CD8-positive, alpha-beta memory T cell (primary cell): ENCODE measurements at places on chromosomes 2 and 18.

DNA sequence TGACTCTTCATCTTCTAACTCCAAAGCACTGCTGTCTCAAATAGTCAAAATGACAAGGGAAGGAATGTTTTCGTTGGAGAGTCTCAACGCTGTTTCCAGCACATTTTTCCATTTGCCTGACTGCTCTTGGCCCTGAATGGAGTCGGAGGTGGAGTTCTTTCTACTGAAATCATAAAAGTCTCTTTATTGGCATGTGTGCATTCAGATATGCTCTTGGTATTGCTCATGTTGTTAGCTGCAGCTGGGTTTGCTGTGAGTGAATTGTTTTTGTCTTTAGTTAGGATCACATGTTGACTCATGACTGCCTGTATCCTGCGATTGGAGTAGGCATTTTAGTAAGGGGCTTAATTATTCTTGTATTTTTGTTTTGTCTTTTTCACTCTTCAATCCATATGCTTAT lies 16.8 kb downstream of the TMEM17 start:
- H3K27me3 ChIP-seq: no peaks in the 10 kb centered on the region
- H3K4me3 ChIP-seq: no peak overlapping the region
- H3K4me1 ChIP-seq: no peaks in the 10 kb centered on the region

- no peak overlapping the region for H3K4me3 ChIP-seq
Measured at GRCh38 chr2:119290859-119291587, 67.4 kb downstream of the STEAP3 start.

GRCh38 chr2:23746141-23746863 lies 180.6 kb downstream of the ATAD2B start:
- no peak for DNase-seq
- no peaks in the 10 kb centered on the region for H3K4me1 ChIP-seq
- no peaks in the 10 kb centered on the region for H3K27me3 ChIP-seq
- peaks cover 1% of the 10 kb centered on the region for H3K36me3 ChIP-seq

GRCh38 chr2:102427249-102427648 lies 4.3 kb downstream of the IL18RAP start:
- no peaks in the 10 kb centered on the region for H3K27me3 ChIP-seq
- peaks cover 4% of the 10 kb centered on the region for H3K4me1 ChIP-seq
- H3K27ac ChIP-seq: no peak overlapping the region
- H3K36me3 ChIP-seq: no peaks in the 10 kb centered on the region
- no peak for DNase-seq
- no peak overlapping the region for H3K4me3 ChIP-seq

DNA sequence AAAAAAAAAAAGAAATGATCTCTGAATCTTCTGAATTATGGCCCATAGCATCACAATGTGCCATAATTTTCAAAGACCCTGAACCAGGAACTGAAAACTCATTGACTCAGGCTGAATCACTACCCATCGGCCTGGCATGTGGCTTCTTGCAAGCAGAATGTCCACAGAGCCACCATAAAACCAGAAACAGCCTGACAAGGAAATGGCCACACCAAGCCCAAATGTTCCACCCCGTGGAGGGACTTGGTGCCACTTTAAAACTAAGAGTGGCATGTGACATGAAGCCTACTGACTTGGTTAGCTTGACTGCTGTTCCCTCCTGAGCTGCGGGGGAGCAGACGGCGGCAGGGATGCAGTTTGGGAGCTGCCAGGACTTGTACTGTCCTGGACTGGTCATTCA lies 71.2 kb upstream of the RBM44 start:
- DNase-seq: no peak
- peaks cover 25% of the 10 kb centered on the region for H3K4me1 ChIP-seq
- H3K27ac ChIP-seq: no peak overlapping the region
- H3K27me3 ChIP-seq: no peaks in the 10 kb centered on the region
- no peaks in the 10 kb centered on the region for H3K36me3 ChIP-seq
- H3K4me3 ChIP-seq: no peak overlapping the region

GRCh38 chr18:24268784-24269550 lies 128.7 kb downstream of the OSBPL1A start:
- H3K36me3 ChIP-seq: no peaks in the 10 kb centered on the region
- H3K27ac ChIP-seq: no peak overlapping the region
- peaks cover 5% of the 10 kb centered on the region for H3K27me3 ChIP-seq
- H3K4me3 ChIP-seq: no peak overlapping the region
- no peak for DNase-seq
- H3K4me1 ChIP-seq: no peaks in the 10 kb centered on the region

DNA sequence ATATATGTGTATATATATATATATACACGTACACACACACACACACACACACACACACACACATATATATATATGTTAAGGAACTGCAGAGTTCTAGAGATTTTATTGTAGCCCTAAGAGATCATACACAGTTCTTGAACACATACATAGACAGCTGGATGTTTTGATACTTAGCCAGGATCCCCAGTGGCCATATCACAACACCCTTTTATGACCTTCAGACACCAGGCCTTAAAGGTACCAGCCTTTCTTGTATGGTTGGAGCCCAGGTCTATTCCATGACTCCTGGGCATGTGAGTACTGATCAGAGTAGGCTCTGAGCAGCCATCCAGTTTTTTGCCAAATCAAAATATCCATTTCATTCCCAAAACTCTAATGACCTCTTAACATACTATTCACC lies 138.3 kb downstream of the MYO1B start:
- H3K4me1 ChIP-seq: no peaks in the 10 kb centered on the region
- no peak for DNase-seq
- H3K4me3 ChIP-seq: no peak overlapping the region
- no peak overlapping the region for H3K27ac ChIP-seq
- no peaks in the 10 kb centered on the region for H3K36me3 ChIP-seq

DNA sequence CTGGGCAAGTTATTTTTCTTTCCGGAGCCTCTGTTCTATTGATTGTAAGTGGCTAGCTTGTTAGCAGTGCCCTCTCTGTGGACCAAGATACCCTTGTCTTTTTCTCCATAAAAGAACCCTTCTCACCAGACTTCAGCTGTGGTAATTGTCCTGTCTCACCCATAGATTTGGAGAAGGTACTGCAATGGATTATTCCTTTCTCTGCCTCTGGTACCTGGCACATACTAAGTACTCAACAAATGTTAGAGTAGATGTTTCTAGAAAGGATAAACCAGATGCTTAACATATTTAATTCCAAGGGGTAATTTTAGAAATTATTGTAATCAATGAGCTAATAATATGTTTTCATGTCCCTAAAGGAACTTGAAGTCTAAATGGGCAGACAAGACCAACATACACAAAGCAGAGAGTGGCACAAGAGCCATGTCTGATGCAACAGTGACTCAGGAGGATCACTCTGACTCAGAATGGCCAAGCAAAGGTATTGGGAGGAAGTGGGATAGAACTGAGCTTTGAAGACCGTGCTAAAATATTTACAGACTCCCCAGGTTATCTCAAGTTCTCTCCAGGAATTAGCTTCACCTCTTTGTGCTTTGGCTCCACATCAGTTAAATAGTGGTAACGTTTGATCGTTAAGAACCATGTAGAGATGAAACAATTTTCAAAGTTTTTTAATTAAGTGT lies 129.7 kb upstream of the OSR1 start:
- H3K4me3 ChIP-seq: no peak overlapping the region
- H3K27ac ChIP-seq: no peak overlapping the region
- no peaks in the 10 kb centered on the region for H3K27me3 ChIP-seq
- H3K36me3 ChIP-seq: no peaks in the 10 kb centered on the region

DNA sequence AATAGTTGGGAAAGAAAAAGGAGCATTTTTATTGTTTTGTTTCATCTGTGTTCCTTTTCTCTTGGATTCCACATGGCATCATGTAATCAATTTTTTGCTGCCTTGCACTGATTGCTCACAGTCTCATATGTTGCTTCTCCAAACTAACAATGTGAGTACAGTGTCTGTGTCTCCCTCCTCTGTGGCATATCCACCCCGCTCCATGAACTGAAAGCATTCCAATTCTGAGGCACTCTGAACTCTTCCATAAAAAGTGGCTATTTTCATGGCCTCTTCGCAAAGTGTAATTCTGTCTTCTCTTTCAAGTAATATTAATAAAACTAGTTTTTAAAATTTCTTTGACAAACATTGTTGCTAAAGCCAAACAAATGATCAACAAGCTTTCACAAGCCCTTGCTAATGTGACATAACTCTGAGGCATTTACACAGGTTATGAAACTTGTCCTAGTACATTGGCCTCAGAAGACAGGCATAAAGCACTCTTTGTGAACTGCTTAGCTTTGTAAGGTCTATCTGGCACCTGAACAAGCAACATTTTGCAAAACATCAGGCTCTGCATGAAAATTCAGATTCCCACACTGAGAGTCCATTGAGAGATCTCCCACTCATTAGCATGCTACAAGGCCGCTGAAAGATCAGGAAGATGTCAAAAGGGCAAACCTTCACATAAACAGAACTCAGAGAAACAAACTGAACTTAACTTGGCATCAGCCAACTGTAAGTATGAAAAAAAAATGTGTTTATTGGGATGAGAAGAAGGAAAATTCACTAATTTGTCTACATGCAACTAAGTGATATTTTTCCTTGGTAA lies 33.0 kb downstream of the GPR75 start:
- no peak overlapping the region for H3K4me3 ChIP-seq
- H3K27ac ChIP-seq: no peak overlapping the region
- H3K27me3 ChIP-seq: no peaks in the 10 kb centered on the region
- no peak for DNase-seq
- H3K36me3 ChIP-seq: no peaks in the 10 kb centered on the region

- H3K4me1 ChIP-seq: no peaks in the 10 kb centered on the region
- DNase-seq: peak; percentile 47
- peaks cover 14% of the 10 kb centered on the region for H3K36me3 ChIP-seq
- H3K27me3 ChIP-seq: no peaks in the 10 kb centered on the region
- no peak overlapping the region for H3K27ac ChIP-seq
Measured at GRCh38 chr18:63339920-63340484, 20.4 kb upstream of the BCL2 start.

DNA sequence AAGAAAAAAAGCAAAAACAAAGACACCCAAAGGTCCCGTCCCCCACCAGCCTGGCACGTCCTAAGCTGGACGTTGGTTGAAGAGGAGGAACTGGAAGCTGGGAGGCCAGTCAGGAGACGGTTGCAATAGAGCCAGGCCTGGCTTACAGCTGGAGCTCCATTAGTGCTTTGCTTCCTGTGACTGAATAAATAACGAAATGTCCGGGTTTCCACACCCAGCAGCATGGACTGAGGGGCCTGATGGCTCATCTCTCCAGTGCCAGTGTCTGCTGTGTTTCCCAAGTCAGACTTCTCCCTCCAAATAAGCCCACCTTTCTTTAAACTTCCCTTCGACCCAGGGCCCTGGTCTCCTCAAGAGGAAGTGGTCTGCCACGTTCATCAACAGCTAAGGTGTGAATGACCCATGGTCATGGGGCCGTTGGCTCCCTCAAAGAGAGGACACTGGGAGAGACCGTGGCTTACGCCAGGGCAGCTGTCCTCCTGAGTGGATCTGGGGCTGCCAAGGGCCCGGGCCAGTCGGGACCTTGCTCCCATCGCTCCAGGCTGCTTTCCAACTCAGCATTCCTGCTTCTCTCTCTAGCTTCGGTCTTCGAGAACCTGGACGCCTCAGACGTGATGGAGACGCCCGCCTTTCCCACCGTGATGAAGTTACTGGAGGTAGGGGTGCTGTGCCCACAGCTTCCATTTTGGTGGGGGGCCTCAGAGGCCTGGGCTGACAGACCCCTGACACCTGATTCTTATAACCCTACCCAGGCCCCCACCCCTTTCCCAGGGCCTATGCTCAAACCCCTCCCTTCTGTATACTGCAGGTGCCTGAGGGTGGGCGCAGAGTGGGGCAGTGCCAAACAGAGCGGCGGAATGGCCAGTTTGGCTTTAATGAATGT lies 44.9 kb downstream of the MYO7B start:
- peaks cover 7% of the 10 kb centered on the region for H3K4me1 ChIP-seq
- no peak overlapping the region for H3K4me3 ChIP-seq
- no peaks in the 10 kb centered on the region for H3K36me3 ChIP-seq
- DNase-seq: no peak

- H3K4me1 ChIP-seq: peaks cover 27% of the 10 kb centered on the region
- H3K27ac ChIP-seq: no peak overlapping the region
- H3K4me3 ChIP-seq: no peak overlapping the region
Measured at GRCh38 chr18:8758466-8758865, 53.1 kb downstream of the MTCL1 start.

DNA sequence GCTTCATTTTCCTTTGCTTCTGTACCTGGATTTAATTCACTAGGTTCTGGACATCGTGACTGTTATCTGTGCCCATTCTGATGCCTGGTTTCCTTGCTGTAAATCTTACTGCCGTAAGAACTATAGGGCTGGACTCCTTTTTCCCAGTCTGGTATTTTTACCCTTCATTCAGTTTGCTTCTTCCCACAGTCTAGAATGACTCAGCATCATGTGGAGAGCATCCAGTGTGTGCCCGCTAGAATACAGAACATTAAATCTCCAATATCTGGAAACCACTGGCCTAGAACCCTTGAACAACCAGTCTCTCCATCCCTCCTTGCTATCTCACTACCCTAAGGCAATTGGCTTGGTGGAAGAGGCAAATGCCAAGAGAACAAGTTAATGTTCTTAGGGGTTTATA lies 1075.4 kb upstream of the ZEB2 start:
- H3K4me1 ChIP-seq: no peaks in the 10 kb centered on the region
- H3K4me3 ChIP-seq: no peak overlapping the region
- no peaks in the 10 kb centered on the region for H3K36me3 ChIP-seq
- H3K27me3 ChIP-seq: no peaks in the 10 kb centered on the region

- DNase-seq: no peak
- no peaks in the 10 kb centered on the region for H3K27me3 ChIP-seq
- H3K36me3 ChIP-seq: no peaks in the 10 kb centered on the region
- peaks cover 43% of the 10 kb centered on the region for H3K4me1 ChIP-seq
- H3K27ac ChIP-seq: no peak overlapping the region
- no peak overlapping the region for H3K4me3 ChIP-seq
Measured at GRCh38 chr2:45889620-45890370, 238.3 kb downstream of the PRKCE start.

DNA sequence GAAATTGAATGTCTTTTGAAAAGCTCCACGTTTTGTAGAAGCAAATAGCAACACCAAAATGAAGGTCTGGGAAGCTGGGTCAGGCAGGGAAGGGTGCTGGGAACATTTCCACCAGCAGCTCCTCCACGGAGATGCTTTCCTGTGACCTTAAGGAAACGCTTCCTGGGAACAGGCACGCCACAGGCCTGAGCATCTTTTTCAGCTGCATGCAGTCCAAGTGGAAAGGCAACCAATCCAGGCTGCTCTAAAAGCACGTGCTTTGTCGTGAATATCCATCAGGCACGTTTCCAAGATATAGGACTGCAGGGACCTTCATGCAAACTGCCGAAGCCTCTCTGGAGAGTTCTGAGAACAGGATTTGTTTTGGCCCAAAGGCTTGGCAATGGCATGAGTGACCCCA lies 109.3 kb downstream of the KLHL29 start:
- H3K4me3 ChIP-seq: no peak overlapping the region
- H3K27me3 ChIP-seq: no peaks in the 10 kb centered on the region
- H3K36me3 ChIP-seq: no peaks in the 10 kb centered on the region
